NCI-H1930 (cell line): ENCODE measurements at places on chromosomes 11 and 22.

- no peak for DNase-seq
Measured at GRCh38 chr11:21414953-21415352, 745.6 kb downstream of the NELL1 start.

DNA sequence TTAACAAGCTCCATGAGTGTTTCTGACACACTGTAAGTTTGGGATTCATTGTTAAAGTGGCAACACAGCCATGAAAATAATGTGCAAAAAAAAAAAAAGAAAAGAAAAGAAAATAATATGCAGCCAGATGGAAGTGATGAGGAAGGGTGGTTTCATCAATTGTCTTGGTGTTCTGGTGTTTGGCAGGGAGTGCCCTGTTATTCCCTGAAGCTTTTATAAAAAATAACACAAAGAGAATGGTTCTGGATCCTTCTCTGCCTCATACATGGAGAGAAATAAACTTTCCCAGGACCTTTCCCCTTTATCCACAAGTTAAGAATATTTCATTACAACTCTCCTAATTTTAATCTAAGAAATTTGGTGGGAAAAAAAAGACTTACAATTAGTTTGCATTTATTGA lies 16.7 kb downstream of the AMOTL1 start:
- no peak for DNase-seq

DNA sequence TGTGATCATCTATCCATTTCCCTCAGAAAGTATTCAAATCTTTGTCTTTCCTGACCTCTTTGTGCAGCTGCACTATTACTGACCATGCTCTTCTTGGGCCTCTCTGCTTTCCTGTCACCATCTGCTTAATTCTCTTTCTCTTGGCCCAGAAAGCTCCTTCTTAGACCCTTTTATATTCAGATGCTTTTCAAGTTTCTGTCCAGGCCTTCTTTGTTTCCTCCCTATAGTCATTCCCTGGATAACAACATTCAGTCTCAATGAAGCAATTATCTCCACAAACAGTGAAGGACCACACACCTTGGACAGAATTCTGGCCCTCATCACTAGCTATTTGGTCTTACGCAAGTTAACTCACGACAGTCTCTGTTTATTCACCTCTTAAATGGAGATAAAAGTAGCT lies 89.7 kb downstream of the LARGE2 start:
- DNase-seq = no peak

DNA sequence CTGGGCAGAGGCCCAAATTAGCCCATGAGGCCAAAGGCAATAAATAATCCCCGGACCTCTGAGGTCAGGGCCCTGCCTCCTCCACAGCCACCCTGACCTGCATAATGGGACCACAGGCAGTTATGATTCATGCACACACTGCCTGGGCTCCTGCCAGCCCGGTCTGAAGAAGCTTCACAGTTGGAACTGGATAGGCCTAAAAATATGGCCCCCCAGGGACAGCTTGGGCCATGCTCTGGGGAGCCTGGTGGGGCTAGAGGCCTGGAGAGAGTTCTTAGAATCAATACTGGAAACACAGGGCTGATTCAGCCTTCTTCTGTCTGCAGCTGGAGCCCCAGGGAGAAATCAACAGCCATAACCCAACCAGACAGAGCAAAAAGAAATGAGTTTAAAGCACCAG lies 112.8 kb upstream of the CADM1 start:
- DNase-seq = no peak

GRCh38 chr11:47213950-47214565 lies 716 bp upstream of the DDB2 start:
- peak; percentile 78 for DNase-seq

DNA sequence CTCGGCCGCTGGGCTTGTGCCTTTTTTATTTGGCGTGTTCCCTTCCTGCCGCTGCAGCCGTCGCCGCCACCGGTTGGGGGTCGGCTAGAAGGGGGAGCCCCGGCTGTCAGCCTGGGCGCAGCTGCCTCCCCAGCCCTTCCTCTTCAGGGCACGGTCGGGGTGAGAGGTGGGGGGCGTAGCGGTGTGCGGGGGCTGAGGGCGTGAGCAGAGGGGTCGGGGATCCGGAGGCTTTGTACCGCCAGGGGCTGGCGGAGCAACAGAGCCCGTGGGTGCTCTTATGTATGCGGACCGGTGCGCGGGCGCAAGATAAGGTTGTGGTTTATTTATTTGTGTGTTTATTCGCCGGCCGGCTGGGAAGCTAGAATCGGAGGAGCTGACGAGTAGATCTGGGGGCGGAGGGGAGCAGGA lies 477 bp downstream of the ZBTB16 start:
- DNase-seq = no peak

DNA sequence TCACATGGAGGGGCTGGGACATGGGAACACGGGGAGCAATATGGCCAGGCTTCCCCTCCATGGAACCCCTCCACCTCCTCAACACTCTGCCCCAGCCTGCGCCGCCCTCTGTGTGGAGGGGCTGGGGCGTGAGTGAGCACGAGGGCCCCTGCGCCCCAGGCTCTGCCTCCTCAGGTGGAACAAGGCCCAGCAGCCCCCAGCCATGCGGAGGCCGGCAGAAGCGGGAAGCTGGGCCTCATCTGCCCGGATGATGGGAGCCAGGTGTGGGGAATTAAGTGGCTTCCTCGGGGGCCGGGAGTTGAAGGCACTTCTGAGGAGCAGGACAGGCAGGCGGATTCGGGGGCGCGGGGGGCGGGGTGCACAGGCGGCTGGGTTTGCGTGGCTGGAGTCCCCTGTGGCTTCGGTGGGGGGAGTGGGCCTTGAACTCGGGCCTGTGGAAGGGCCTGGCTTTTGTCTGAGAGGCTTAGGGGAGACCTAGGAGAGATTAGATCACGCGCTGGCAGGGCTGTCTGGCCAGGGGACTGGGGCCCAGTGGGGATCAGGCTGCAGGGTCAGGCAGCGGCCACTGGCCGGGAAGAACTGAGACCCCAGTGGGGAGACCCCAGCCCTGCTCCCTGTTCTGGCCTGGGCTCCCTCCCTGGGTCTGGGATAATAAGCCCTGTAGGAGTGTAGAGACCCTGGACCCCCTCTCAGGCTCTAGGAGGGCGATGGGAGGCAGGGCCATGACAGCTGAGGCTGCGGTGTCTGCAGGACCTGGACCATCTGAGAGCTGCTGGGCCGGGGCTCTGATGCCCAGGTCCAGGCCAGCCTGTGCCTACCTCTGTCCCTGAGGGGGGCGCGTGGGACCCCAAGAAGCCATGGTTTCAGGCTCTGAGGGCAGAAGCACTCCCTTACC lies 13.3 kb downstream of the PRR33 start:
- DNase-seq = no peak

DNA sequence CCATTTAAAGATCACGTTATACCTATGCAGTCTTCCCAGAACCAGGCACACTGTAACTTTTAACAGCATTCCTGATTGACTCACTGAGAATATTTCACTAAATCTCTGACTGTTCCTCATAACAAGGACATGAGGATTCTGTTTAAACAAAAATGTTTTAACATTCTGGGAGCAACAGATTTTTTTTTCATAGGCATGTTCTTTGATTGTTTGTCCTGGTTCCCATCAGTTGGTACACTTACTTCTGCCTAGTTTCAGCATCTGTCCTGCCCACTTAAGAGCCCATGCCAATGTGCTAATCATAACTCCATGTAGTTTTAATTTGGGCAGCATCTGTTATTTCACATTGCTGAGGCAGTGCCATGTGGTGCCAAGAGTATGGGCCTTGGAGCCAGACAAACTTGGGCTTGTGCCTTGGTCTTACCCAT lies 138.5 kb upstream of the CTSC start:
- DNase-seq = no peak

- DNase-seq = no peak
Measured at GRCh38 chr11:45774786-45775185, 30.2 kb upstream of the SLC35C1 start.

- no peak for DNase-seq
Measured at GRCh38 chr11:60396799-60397198, 540 bp downstream of the MS4A14 start.

GRCh38 chr11:78595436-78596130 lies 20.9 kb upstream of the NARS2 start:
- DNase-seq = no peak

GRCh38 chr11:98710986-98711385 lies 309.8 kb upstream of the CNTN5 start:
- no peak for DNase-seq

DNA sequence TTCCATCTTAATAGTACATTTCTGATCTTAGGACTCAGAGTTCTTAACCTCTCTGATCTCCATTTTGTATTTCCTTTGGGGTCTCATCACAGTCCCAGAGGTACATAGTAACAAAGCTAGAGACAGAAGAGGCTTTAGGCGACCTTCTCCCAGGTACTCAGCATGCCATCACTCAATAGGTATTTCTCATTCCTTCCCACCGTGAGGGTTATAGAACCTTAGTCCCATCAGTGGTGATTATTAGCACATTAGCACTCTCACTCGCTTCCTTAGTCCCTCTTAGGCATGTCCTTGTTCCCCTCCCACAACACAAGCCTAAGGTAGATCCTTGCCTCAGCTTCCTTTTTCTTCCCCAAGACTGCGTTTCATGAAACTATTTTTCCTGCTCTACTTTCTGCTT lies 14.7 kb downstream of the SWAP70 start:
- no peak for DNase-seq

GRCh38 chr22:24106385-24107381 lies 74.6 kb upstream of the SUSD2 start:
- no peak for DNase-seq

GRCh38 chr22:22201185-22201929 lies 43.2 kb upstream of the VPREB1 start:
- peak; percentile 19 for DNase-seq

GRCh38 chr11:88799771-88800500 lies 265.8 kb downstream of the GRM5 start:
- no peak for DNase-seq

DNA sequence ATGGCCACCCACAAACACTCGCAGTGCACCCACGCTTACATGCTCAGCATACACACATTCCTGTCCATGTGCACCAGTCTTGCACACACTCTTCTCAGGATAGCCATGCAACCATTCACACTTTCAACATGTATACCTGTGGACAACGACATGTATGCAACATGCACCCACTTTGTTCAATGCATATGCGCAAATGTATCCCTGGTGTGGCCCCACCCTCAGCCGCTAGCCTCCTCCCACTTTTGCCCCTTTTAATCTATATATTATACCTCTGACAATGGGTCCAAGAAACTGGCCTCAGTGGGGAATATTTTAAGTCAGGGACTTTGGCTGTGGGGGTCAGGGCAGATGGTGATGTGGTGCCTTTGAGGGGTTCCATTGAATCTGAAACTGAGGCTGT lies 963 bp downstream of the INSC start:
- DNase-seq = no peak

GRCh38 chr22:19784384-19785175 lies 24.0 kb downstream of the TBX1 start:
- DNase-seq = no peak

DNA sequence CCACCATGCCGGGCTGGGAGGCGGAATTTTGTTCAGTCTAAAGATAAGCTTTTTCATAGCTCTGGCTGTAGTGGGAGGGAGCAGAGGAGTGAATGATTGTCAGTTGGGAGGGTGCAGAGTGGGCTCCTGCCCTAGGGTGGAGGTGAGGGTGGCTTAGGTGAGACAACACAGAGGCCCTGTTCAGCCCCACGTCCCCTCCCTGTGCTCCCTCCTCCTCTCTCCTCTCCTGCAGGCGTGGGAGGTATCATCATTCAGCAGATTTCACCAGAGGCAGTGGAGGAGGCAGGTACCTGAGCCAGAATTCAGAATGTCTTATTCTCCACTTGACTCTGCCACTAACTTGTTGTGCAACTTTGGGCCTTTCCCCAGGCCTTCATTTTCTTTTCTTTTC lies 1.7 kb upstream of the THRSP start:
- DNase-seq = no peak

DNA sequence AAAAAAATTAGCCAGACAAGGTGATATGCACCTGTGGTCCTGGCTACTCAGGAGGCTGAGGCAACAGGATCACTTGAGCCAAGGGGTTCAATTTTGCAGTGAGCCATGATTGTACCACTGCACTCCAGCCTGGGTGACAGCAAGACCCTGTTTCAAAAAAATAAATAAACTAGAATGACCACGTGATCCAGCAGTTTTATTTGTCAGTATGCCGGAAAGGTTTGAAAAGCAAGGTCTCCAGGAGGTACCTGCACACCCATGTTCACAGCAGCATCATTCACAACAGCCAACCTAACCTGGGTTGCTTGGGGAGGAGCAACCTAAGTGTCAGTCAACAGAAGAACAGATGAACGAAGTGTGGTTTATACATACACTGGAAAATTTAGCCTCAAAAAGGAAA lies 78.7 kb upstream of the SEPTIN5 start:
- no peak for DNase-seq

- DNase-seq = no peak
Measured at GRCh38 chr11:102389253-102389652, 42.2 kb downstream of the BIRC2 start.

- peak; percentile 11 for DNase-seq
Measured at GRCh38 chr22:43151251-43152002, at the start of gene TSPO. TSPO (plus strand) TSS chr22:43151559; CDS start chr22:43159239, 7,680 bp downstream.

DNA sequence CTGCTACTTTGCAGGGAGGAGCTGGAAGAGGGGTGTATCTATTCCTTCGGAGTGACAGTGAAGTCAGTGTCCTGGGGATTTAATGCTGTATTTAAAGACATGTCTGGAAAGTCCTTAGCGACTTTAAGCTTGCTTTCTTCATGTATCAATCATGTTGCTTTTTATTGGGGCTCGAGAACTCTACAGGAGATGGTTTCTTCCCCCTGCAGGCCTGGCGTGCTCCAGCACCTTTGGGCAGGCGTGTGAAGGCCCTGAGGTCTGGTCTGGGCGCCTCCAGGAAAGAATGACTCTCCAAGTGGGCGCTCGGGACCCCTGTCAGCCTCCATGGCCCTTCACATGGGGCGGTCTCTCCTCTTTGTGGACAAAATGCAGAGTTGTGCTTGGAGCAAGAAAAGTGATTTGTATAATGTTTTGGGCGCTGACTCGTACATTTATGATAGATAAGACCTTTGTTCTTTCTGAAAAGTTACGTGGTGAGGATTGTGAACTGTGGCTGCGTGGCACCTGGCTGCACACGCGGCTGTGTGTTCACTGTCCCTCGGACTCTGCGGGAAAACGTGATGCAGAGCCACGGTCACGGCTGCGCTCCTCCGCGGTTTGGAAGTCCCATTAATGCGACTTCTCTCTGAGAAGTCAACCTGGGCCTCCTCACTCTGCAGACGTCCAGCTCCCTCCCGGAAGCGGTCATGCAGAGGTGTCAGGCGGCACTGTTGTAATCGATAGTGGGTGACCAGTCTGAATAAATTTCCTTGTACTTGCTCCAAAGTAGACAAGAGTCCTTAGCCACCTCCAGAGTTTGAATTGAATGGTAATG lies 282.5 kb downstream of the TBC1D22A start:
- DNase-seq = no peak

- DNase-seq = no peak
Measured at GRCh38 chr22:44549701-44550100, 51.7 kb upstream of the RTL6 start.

DNA sequence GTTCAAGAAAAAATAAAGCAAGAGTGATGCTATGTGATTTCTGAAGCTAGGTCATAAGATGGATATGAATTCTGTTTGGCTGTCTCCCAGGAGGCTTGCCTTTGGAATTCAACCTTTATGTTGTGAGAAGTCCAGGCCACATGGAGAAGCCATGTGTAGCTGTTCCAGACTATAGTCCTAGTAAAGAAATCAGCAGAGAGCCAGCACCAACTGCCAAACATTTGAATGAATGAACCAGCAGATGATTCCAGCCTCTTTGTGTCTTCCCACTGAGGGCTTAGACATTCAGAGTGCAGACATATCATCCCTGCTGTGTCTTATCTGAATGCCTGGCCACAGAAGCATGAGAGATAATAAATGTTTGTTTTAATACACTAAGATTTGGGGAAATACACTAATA lies 1150.6 kb downstream of the DLG2 start:
- DNase-seq = no peak

GRCh38 chr11:113722221-113722620 lies 16.1 kb upstream of the TMPRSS5 start:
- no peak for DNase-seq

GRCh38 chr11:62242021-62242420 lies at the start of gene SCGB1D2:
SCGB1D2 (plus strand) TSS chr11:62242239; CDS start chr11:62242308, 69 bp downstream.
- peak; percentile 46 for DNase-seq
